ENCODE measurements at places on chromosomes 7 and 10.

GRCh38 chr10:118108194-118109026, 61.7 kb upstream of the RAB11FIP2 start:
- DNase-seq = no peak

GRCh38 chr7:76225379-76225778, 23.7 kb downstream of the SRRM3 start:
- no peak for DNase-seq

DNA sequence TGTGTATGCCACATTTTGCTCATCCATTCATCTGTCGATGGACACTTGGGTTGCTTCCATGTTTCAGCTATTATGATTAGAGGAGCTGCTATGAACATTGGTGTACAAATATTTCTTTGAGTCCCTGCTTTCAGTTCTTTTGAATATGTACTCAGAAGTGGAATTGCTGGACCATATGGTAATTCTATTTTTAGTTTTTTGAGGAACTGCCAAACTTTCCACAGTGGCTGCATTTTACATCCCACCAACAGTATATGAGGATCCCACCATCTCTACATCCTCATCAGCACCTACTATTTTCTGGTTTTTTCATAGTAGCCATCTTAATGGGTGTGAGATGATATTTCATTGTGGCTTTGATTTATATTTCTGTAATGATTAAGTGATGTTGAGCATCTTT, 44.7 kb upstream of the ZMIZ2 start:
- no peak for DNase-seq

GRCh38 chr7:149462101-149462520, 1.2 kb upstream of the ZNF777 start:
- DNase-seq = no peak

DNA sequence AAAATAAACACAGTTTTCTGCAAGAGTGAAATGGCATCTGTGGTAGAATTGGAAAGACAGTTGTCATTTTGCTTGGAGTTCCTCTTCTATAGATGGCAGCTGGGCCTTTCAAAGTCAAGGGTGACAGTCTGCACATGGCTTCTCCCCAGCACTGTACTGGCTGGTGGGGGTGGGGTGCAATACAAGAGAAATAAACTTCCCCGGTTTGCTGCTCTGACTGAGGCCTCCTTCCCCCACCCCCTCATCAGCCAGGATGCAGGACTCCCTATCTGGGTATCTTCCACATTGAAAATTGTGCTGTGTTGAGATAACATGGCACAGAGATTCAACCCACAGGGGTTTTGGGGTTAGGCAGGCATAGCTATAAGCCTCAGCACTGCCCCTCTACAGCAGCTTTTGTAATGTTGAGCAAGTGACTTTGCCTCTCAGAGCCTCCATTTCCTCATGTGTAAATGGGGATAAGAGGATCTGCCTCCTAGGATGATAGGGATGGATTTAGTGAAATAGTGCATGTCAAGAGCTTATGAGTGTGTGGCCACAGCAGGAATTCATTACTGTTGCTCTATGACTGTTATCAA, 85.8 kb upstream of the WDR11 start:
- DNase-seq = no peak

- no peak for DNase-seq
Observed at GRCh38 chr10:69415049-69415448, 1.7 kb downstream of the TACR2 start.

DNA sequence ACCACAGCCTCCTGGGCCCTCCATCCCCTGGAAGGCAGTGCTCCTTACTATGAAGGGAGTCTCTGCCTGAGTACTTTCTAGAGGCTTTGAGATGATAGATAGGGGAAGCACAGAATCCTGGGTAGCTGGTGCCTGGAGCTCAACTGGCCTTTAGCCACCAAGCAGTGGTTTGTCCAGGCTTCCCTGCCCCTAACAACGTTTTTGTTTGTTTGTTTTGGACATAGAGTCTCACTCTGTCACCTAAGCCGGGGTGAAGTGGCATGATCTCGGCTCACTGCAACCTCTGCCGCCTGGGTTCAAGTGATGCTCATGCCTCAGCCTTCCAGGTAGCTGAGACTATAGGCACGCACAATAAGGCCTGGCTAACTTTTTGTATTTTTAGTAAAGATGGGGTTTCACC, 289.4 kb downstream of the PLXNA4 start:
- no peak for DNase-seq

DNA sequence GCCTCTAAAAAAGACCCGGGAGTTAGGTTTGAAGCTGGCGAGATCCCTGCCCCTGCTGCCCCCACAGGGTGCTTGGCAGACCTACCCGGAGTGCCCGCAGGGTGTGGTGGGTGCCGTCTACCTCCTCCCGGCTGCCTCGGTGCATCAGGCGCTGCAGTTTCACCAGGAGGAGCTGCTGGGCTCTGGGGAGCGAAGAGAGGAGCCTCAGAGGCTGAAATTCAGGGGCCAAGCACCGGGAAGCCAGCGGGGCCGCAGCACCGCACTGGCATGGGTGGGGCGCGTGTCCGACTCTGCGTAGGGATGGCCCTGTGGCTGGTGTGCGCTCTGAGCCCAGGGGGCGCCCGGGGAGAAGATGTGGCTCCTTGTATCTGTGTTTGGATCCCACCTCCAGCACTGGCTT, 74.3 kb upstream of the GNA12 start:
- no peak for DNase-seq

GRCh38 chr7:3892686-3893085, 591.6 kb downstream of the SDK1 start:
- DNase-seq = no peak

DNA sequence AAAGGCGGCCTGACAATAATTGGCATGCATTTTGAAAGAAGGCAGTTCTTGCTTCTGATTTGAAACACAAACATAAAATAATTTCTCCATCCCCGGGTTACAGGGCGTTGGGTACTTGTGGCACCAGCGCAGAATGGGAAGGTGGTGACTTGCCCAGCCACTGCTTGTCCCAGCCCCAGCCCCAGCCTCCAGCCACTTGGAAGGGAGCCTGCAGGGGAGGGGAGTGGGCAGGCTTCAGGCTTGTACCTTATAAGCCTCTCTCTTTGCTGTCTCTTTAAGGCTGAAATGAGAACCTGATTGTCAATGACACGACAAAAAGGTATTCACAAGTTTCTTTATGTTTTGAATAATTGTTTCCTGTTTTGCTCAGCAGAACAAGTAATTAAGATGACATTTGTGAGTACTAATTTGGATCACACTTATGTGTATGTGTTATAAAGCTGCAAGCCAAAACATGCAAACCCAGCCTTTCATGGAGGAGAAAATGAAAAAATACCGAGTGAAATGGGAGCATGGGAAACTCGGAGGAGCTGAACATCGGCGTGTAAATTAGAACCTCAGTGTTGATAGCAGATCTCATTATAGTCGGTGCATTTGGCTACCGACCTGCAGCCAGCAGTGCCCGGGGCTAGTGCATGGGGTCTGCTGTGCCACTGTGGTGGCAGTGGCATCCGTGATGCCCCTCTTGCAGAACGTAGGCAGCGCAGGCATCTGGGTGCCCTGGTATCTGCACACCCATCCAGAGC, 129.9 kb downstream of the EBF3 start:
- no peak for DNase-seq

DNA sequence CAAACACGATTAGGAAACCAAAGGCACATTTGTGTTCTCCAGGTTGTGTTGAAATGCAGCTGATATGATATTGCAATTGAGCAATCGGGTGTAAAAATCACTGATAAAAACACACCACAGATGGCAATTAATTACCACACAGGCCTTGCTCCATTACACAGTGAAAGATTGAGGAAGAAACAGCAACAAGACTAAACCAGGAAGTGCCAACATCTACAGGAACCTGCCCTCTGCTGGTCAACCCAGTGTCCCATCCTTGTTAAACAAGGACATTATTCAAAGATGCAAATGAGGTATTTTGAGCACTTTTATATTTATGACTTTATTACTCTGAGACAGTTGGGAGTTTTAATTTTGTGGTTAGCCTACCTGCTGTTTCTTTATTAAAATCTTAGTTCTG, 765.6 kb upstream of the GHITM start:
- DNase-seq = no peak

GRCh38 chr10:49299816-49300139, 808 bp downstream of the C10orf71 start:
- DNase-seq = no peak

DNA sequence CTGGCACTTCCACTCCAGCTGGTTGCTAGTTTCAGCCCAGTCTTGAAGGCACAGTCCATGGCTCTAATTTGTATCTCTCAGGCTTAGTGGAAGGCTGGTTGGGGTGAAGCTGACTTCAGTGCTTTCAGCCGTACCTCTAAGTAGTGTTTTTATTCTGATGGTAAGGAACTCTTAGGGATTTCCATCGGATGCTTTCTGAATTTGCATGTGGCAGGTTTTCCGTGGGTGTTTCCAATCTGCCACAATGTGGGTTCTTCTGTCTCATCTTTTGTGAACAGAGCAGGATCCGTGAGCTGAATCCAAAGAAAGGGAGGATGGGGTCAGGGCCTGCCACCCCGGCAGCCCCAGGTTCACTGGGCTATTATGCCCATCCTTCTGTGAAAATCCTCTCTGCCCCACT, 607.9 kb upstream of the MKI67 start:
- DNase-seq = no peak

GRCh38 chr10:107771066-107771465, 606.6 kb upstream of the SORCS1 start:
- no peak for DNase-seq

GRCh38 chr7:149348758-149349369, 86.9 kb downstream of the ZNF783 start:
- DNase-seq = no peak

DNA sequence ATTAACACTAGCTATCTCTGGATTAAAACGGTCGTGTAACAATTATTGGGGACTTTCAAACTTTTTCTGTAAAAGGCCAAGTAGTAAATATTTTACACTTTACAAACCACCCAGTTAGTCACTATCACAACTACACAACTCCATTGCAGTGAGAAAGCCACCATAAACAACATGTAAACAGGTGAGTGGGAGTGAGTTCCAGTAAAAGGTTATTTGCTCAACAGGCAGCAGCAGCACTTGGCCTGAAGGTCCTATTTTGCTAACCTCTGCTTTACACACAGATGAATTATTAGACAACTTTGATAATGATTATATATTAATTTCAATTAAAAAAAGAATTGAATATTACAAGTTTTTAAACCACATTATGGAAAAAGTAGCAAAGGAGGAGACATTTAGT, 15.8 kb upstream of the AGMO start:
- no peak for DNase-seq

DNA sequence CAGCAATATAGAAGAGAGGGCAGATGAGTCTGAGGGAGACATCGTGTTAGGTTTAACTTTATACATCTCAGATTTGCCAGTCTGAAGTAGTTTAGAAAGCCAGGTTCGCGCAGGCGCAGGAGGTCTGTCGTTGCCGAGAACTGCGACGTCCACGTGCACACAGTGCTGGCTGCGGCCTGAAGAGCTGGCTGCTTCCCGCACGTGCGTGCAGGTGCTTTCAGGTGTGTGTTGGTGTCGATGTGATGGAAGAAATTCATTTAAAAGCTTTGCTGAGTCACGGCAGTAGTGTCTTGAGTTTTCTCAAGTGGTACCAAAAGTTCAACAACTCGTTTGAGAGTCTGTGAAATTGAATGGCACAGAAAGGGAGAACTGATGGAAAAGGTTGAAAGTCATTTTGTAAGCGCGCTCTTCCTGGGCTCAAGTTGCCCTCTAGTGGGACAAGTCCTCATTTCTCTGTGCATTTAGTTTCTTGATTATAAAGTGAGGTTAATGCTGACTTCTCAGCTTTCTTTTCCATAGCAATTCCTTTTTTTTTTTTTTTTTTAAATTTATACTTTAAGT, 18.6 kb downstream of the WDR37 start:
- no peak for DNase-seq

- DNase-seq = no peak
Observed at GRCh38 chr7:130207642-130208041, at the start of gene SSMEM1. Gene SSMEM1, plus strand, starts transcription at chr7:130207860. Its CDS starts 51 bp downstream, at chr7:130207911.

GRCh38 chr7:49159536-49159935, 235.2 kb downstream of the CDC14C start:
- no peak for DNase-seq

DNA sequence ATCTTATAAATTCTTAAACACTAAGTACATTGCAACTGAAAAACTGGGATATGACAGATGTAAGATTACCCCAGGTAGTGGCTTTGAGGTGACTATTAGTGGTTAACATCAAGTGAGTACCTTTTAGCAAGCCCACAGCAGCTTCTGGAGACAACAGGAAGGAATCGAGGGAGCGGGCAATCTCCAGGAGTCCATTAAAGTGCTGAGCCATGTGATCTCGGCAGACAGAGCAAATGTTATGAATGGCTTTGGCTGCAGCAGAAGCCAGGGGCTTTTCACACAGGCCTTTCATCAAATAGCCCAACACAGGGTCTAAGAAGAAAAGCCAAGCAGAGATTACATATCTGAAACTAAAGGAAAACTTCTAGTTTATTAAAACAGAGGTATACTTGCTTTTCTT, 48.9 kb downstream of the IRF5 start:
- no peak for DNase-seq

GRCh38 chr10:60375293-60376004, 14.2 kb downstream of the ANK3 start:
- no peak for DNase-seq

DNA sequence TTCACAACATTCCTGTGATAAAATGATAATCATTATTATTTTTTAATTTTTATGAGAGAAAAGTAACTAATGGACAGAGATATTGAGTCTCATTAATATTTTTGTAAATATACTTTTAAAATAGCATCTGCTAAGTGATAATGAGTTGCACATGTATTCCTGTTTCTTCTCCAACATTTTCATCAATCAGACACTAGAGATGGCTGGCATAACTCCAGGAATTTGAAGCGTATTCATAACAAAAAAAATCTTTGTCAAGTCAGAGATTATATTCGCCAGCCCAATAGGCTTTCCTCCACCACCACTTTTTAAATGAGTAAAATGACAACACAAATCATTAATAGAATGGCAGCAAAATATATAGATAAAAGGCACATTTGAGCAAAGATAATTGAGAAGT, 524.0 kb upstream of the KCND2 start:
- DNase-seq = no peak

GRCh38 chr7:22860784-22861482, 38.3 kb upstream of the TOMM7 start:
- DNase-seq = no peak

DNA sequence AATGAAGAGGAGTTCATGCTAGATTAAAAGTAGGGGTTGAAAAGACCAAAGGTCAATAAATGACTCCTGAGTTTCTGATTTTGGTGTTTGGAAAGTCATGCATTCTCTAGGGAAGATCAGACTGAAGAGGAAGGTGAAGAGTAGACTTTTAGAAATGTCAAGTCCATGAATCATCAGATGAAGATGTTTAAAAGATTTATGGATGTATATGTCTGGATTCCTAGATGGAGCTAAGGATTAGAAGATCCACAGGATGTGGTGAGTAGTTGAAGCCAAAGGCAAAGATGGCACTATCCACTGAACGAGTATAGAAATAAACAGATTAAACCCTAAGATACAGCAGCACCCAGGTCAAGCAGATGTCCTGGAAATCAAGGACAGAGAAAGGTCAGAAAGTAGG, 298.5 kb downstream of the GPAM start:
- DNase-seq = no peak

GRCh38 chr7:6637544-6638229, 569 bp downstream of the ZNF316 start:
- no peak for DNase-seq

- no peak for DNase-seq
Observed at GRCh38 chr7:37323966-37324365, 124.7 kb downstream of the ELMO1 start.

- no peak for DNase-seq
Observed at GRCh38 chr10:108894402-108895301, 1028.7 kb downstream of the XPNPEP1 start.
